NCI-H1417 treated with DMSO at 0.1 percent for 48 hours (cell line): ENCODE measurements at places on chromosomes 12 and 14.

GRCh38 chr12:99330216-99330615, 317.3 kb upstream of the GARIN6 start:
- no peak for DNase-seq

GRCh38 chr14:34983148-34983760, 462 bp downstream of the SRP54 start:
- DNase-seq = no peak

GRCh38 chr12:38102197-38102596, 214.4 kb upstream of the ALG10B start:
- DNase-seq = no peak

DNA sequence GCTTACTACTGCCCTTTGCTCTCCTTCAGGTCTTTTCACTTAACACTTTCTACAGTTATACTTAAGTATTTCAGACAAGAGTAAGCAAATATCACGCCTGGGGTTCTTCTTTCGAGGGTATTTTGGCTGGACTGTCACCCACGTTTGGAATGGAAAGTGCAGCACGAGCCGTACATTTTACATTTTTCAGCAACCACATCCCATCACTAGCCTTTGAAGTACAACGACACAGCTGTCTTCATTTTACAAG, 349 bp upstream of the FAM177A1 start:
- DNase-seq = no peak

- DNase-seq = no peak
Observed at GRCh38 chr12:16020031-16020430, 108.9 kb downstream of the DERA start.

- no peak for DNase-seq
Observed at GRCh38 chr14:94605361-94605760, 6.8 kb upstream of the SERPINA3 start.

- no peak for DNase-seq
Observed at GRCh38 chr12:93047118-93047517, 118.0 kb upstream of the EEA1 start.

- DNase-seq = no peak
Observed at GRCh38 chr14:97120611-97121031, 323.4 kb downstream of the VRK1 start.

DNA sequence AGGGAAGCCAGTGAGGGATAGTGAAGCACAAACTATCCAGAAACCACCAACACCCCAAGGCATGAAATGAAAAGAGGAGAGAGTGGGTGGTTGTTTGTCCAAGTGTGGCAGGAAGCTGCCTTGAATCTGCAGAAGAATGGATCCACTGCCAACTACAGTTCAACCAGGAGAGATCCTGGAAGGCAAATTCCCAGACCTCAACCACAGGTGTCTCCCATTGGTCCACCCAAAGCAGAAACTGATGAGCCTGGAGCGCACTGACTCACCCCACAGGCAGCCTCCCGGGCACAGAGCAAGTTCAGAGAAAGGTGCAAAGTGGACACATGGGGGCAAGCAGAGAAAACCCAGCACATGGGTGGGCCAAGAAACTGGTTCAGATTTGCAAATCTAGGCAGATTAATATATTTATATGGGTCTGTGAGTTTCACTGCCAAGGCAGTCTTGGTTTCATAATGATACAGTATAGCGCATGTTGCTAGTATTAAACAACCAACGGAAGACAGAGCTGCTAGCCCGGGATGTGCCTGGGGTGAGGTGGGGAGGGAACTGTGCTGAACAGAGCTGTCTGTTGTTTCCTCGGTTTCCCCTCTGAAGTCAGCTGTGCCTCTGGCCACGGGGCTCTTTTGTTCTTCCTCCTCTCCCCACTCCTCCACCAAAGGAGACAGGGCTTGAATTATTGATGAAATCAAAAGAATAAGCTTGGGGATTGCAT, 416.2 kb upstream of the CCDC196 start:
- no peak for DNase-seq
